ENCODE measurements at places on chromosomes 2 and 18. TPM values are rescaled to one million over a fixed set of nuclear protein-coding genes. Genes with fewer than 3 reads are reported as not detected.

DNA sequence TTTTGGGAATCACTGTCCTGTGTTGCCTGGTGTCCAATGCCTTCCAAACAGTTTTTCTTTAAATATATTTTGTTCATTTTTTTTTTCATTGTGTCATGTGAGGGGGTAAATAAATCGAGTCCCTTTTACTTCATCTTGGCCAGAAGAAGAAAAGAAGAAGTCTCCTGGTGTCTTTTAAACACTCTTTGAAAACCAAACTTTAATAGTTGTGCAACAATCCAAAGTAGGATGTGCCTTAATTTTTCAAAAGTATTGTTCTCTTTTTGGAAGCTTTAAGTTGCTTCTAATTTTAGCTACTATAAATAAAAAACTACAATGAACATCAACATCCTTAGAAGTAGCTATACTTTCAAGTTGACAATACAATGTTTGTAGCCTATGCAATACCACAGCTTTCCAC, 154.9 kb downstream of the ATAD2B start:
- no peak for DNase-seq

DNA sequence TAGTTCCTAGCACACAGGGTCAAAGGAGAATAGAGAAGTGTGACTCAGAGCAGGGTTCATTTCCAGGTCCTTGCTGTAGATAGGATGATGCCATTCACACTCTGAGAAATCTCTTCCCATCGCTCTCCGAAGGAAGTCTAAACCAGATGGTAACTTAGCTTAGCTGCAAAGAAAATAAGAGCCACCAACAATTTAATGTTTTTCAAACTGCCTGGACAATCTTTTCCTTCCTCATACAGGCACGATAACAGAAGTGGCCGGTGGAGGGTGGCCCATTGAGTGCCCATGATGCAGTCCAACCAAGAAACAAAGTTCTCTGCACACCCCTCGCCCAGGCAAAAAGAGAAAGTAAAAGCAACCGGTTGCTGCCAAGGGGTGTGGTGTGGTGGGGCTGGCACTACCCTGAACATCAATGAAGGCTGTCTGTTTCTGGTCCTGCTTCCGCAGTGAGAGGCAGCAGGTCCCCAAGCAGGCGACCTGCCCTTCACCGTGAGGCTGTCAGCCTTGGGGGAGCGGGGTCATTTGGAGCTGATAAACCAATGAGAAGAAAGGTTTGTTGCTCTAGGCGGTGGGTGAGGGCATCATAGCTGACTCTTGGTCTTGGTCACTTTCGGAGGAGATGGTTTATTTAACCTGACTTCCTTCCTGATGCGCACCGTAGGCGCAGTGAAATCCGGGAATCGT, 105.6 kb upstream of the CD302 start:
- peak; percentile 63 for DNase-seq

DNA sequence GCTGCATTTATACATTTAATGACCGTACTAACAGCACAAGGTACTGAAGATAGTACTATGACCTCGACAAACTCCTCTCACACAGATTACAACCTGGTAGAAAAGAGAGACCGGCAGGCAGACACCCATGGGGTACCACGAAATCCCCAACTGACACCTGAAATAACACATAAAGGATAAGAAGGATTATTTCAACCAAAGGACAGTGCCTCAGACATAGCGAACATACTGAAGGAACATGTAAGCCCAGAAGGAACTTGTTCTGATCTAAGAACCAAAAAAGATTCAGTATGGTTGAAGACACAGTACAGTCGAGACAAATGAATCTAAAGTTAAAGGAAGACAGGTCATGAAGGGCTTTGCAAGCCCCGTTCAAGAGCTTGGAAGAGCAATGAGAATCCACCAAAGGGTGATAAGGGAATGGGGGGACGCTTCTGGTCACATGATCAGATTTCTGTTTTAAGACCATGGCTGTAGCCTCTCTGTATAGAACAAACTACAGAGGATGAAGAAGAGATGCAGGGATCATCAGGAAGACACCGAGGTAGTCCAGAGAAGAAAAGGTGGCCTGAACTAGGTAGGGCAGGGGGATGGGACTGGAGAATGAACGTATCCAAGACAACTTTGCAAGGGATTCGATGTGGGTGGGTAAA, 902 bp downstream of the MCFD2 start:
- no peak for DNase-seq

- no peak for DNase-seq
Measured at GRCh38 chr2:122078451-122078850, 323.0 kb downstream of the TSN start.

DNA sequence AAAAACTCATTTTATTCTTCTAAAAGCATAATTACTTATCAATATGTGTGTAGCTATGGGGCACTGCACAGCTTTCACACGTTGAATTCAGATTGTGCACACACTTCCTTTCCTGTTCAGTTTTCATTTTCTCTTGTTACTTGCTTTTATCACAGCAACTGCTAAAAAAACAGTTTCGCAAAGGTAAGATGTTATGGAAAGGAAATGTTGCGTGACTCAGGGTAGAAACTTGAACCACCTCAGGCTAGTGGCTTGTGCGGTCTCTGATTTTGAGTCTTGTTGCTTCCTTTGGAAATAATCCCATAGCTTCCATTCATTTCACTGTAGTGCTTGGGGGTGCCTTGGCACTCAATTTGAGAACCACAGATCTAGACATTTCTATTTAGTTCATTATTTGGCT, 171.9 kb downstream of the FMNL2 start:
- DNase-seq: no peak

DNA sequence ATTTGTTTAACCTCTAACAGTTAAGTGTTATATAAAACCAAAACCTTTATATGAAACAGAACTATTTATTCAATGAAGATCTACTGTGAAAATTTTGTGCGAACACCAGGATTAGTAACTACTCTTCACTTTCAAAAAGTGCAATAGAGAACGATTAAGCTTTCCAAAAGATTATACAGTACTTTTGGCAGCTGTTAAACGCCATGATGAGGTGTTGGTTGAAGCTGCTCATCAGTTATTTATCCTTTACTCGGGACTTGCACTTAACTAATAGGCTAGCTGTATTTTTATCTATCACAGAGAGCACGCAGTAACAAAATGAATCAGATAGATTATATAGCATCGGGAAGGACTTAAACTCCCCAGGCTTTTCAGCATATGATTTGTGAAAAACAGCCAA, 113.6 kb downstream of the GCA start:
- DNase-seq: no peak

The REG3A gene
- total RNA-seq: not detected

- no peak for DNase-seq
Measured at GRCh38 chr2:7609974-7610373, 692.8 kb downstream of the RNF144A start.

The CLEC4F gene
- 0.22 TPM for total RNA-seq

The LCT gene
- not detected for total RNA-seq

DNA sequence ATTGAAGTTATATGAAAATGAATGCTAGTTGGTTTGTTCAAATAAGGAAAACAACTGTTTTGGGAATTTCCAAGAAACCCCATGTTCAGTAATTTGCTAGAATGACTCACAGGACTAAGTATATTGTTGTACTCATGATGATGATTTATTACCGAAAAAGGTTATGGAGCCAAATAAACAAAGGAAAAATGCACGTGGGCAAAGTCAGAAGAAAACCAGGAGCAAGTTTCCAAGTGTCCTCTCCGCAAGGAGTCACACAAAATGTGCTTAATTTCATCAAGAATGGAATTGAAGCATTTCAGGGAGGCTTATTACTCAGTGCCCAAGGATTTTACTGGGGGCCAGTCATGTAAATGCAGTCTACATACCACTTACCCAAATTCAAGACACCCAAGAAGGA, 1652.4 kb upstream of the TMEFF2 start:
- no peak for DNase-seq

GRCh38 chr2:120245520-120246332, 6.9 kb upstream of the RALB start:
- no peak for DNase-seq

The KCNG3 gene
- total RNA-seq: not detected

The SERPINB11 gene
- not detected for total RNA-seq

DNA sequence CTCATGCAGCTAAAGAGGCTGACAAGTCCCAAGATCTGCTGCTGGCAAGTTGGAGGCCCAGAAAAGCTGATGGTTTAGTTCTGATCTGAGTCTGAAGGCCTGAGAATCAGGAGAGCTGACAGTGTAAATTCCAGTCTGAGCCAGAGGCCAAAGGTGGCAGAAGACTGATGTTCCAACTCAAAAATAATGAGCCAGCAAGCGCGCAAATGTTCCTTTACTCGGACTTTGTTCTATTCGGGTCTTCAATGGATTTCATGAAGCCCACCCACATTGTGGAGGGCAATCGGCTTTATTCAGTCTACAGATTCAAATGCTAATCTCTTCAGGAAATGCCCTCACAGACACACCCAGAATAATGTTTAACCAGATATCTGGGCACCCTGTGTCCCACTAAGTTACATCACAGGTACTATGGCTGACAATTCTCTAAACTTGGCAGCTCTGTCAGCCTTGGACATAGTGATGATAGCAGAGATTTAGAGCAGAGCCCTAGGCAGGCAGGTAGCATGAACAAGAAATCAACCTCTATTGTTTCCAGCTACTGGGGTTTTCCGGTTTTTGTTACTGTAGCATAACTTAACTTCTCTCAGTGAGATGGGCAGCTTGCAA, 318.5 kb downstream of the HRH4 start:
- DNase-seq: no peak

The IL36B gene
- not detected for total RNA-seq

The CFAP210 gene
- 0.11 TPM for total RNA-seq

The NEURL3 gene
- total RNA-seq: 0.14 TPM

The UBXN2A gene
- total RNA-seq: 21.2 TPM

GRCh38 chr2:130836501-130837174, at the start of gene ARHGEF4:
Gene ARHGEF4 (plus strand): TSS chr2:130836914. CDS start chr2:130836954, 40 bp downstream.
- peak; percentile 69 for DNase-seq

DNA sequence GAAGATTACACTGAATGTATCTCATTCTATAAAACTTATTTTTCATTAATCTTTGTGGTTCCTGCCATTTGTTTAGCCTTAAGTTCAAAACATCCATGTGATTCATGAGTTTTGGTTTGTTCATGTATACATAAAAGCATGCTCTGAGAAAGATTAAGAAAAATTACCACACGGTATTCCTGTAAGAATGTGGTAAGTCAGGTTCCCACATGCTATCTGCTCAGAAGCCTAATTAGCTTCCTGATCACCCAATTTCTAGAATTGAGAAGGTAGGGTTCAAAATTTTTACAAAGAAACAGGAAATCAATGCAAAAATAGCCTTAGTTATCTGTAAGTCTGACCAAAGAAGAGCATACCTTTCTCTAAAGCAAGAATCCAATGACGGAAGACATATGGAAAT, 241.6 kb upstream of the VRK2 start:
- no peak for DNase-seq

GRCh38 chr2:239803102-239803765, 221.9 kb downstream of the NDUFA10 start:
- DNase-seq: no peak

GRCh38 chr2:152686321-152686720, 30.9 kb downstream of the PRPF40A start:
- DNase-seq: no peak

DNA sequence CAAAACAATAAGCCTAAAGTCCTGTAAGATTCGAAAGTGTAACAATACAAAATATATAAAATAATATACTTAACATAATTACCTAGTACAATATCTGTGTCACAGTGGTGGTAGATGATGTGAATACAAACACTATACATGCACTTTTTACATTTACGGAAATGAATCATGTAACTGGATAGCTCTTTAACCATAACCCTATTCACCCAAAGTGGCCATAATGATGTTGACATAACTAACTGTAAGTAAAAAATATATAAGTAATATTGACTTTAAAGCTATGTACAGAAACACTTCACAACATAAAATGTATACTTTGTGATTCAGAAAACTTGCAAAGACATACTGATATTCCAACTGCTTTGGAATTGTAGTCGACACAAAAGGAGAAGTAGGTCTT, 616.9 kb upstream of the SLC8A1 start:
- no peak for DNase-seq

The SERPINB7 gene
- total RNA-seq: not detected

The ERMN gene
- not detected for total RNA-seq

The CD226 gene
- total RNA-seq: 0.95 TPM

DNA sequence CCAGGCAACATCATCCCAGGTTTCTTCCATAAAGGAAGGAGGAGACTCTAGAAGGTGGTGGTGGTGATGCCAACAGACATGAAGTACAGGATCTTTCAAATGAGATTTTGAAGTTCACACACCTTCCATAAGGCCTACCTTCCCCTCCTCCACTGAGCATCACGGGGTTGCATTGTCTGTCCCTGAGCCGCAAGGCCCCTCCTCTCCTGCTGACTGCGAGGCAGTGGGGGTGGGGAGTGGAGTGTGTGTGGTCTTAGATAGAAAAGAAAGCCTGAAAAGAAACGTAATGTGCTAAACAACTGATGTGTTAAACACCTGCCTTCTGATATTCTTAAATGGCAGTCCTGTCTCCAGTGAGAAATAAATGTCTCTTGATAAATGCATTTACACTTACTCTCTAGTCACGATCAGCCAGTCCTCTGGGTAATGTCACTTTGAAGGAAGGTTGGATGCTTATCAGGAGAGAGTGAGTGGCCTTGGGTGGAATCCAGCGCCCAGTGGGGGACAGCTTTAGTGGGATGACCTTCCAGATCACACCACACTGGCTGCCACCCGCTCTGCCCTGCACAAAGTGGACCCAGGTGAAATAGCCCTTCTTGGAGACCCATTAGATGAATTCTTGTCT, 5.5 kb upstream of the SCYGR5 start:
- no peak for DNase-seq

- DNase-seq: no peak
Measured at GRCh38 chr2:39550701-39551285, 113.7 kb upstream of the MAP4K3 start.

- no peak for DNase-seq
Measured at GRCh38 chr2:190679391-190679790, 30.5 kb downstream of the NAB1 start.

DNA sequence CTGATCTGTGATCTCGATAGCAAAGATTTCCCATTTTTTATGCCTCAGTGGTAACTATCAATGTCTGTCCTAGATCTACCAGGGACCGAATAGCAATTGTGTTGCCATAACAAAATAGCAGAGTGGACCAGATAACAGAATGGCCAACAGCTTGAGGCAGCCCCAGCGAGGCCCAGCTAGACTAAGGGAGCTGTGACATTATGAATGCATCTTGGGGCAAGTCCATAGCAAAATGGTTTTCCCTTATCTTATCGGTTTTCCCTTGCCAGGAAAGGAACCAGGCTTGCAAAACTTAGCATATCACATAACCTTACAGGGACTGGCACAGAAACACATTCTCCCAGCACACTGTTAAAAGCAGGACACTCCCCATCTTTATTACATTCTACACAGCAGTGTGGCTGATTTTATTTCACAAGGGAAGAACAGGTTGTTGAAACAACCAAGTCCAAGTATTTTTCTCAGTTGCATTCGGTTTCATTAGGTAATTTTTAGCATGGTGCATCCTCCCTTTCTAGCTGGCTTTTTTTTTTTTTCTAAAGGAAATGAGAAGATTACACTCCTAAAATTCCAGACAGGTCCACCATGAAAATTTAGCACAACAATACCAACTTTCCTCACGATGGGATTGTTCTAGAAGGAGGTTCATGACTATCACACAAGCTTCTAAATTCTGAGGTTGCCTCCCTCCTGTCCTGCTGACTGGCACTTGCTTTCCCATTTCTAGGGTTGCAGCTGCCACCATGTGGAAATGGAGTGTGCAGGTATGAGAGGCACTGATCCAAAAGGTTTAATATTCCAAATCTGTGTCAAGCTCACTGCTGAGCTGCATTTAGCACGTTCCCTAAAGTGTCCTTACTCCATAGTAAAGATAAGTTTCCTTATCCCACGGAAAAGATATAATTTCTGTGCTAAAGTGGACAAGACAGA, 97.0 kb upstream of the SLC35G4 start:
- no peak for DNase-seq

GRCh38 chr2:54329482-54330161, 73.6 kb upstream of the TSPYL6 start:
- DNase-seq: no peak

GRCh38 chr2:60234274-60234986, 319.0 kb downstream of the BCL11A start:
- no peak for DNase-seq
